Stimulated activated CD4-positive, alpha-beta T cell treated with anti-CD3 and anti-CD28 coated beads, Interleukin-12 subunit alpha, Interleukin-12 subunit beta, amount 100 ng/mL, for 4 hours (primary cell): ENCODE measurements at places on chromosomes 7 and 10.

DNA sequence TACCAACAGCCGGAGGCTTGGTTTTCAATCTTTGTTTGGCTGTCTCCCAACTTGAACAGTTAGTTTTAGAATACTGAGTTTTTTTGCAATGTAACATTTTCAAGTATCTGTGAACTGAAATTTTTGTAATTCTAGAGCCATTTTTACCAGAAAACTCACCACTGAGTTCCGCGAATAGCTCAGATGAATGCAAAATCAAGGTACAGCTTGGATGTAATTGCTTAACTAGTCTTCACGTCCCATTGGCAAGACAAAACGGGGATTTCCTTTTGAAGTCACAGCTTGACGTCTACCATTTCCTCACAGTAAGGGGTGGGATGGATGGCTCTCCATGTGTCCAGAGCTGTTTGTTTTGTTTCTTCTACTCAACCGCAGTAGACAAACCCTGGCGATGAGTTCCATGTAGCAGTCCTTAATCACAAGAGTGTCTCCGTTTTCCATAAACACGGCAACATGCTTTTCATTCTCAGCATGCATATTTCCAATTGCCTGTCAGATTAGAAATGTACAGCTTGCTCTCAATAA lies 55.8 kb upstream of the FGFR2 start:
- DNase-seq, result no peak

DNA sequence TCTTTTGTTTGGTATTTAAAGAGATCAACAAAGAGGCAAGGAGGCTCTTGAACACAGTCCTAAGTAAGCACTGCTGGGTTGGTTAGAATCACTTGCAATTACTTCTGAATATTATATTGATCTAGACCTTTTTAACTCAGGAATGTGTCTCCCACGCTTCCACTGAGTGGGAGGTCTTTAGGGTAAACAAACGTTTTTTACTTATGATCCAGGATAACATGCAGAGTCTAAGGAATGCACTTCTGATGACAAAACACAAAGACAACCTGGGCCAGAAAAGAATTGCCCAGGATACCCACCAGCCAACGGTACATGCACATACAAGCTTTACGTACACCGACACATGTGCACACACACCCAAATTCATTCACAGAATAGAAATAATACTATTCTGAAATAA lies 626.9 kb downstream of the PARD3 start:
- no peak for DNase-seq

- DNase-seq, result no peak
These were observed 64.9 kb upstream of the MYO3A start for GRCh38 chr10:25869067-25869591.

DNA sequence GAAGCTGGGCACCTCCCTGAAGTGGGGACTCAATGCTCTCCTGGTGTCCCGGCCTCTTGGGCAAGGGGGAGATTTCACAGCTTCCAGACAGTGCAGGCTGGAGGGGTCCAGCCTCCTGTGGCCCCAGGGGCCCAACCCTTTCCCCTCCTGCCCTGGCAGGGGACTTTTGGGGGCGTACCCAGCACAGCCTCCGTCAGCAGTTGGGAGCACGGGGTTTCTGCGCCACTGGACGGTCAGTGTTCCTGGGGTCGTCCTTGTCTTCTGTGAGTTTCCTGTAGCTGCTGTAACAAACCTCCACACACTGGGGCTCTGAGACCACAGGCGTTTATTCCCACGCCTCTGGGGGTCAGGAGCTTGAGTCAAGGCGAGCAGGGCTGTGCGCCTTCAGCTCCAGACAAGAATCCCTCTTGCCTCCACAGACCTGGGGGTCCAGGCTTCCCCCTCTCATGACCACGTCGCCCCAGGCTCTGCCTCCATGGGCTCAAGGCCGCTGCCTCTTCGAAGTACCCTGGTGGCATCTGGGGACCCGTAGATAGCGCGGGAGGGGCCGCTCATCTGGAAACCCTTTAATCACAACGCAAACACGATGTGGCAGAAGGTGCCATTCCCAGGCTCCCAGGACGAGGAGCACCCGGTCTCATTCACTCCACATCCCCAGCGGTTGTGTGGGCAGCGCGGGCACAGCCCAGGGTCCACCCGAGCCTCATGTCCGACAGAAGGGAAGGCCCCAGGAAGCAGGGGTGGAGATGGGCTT lies 14.0 kb downstream of the PWWP2B start:
- no peak for DNase-seq

DNA sequence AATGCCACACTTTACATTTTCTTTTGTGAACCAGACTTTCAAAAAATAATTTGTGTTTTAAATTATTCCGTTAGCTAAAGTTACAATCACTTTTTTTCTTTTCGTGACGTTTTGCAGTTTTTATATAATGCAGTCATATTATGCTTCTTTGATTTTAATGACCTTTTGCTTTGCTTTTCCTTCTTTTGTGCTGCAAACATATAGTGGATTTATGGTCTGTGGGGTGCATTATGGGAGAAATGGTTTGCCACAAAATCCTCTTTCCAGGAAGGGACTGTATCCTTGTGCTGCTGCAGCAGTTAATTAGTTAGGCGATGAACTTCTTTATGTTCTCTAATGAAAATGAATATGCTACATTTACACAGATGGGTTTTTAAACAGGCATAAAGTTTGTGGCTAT lies 117.4 kb downstream of the MAPK8 start:
- DNase-seq, result no peak

- no peak for DNase-seq
These were observed 278.6 kb downstream of the ARHGAP12 start for GRCh38 chr10:31650010-31650409.

GRCh38 chr7:78828317-78828716 lies 625.1 kb downstream of the MAGI2 start:
- DNase-seq, result no peak

DNA sequence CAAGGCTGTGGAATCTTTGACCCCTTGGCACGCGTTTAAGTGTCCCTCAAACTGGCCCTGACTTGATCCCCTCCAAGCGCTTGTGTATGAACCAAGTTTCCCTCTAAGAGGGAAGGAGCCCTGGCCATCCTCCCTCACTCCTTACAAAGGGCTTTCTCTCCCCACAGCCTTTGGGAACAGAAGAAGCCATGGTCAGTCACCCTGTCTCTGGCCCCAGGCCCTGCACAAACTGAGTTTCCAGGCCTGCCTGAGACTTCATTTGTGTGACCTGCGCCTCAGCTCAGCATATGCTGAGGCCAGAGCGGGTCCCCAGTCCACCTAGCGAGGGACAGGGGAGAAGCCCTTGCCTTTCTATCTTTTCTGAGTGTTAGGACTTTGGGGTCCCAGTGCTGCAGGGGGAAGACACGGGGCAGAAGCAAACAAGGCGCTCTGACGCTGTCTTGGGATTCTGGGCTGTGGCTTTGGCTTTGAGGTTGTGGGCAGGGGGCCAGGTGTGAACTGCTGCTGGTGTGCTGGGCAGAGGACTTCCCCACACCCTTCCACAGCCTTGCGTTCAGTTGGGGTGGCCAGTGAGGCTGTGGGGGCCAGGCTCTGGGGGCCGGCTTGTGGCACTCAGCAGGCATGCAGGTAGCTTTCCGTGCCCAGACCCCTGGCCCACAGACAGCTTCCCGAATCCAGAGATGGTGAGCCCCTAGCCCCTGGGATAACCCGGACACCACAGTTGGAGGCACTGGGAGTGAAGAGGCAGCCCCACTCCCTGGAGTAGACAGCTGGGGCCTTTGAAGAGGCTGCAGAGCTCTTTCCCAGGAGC lies 1.5 kb downstream of the RET start:
- DNase-seq, result no peak

DNA sequence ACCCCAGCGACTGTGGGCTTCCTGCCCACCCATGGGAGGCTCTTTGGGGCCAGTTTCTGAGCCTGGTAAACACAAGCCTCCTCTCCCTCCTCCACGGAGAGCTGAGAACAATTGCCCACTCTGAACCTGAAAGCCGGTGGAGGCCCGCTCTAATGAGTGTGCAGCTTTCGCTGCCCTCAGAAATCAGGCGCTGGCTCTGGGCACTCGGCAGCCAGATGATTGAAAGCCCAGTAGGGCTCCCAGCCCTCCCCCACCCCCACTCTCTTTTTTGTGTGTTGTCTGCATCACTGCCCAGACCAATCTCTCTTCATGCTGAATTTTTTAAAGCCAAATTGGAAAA lies 438.9 kb downstream of the RPS24 start:
- DNase-seq, result no peak

DNA sequence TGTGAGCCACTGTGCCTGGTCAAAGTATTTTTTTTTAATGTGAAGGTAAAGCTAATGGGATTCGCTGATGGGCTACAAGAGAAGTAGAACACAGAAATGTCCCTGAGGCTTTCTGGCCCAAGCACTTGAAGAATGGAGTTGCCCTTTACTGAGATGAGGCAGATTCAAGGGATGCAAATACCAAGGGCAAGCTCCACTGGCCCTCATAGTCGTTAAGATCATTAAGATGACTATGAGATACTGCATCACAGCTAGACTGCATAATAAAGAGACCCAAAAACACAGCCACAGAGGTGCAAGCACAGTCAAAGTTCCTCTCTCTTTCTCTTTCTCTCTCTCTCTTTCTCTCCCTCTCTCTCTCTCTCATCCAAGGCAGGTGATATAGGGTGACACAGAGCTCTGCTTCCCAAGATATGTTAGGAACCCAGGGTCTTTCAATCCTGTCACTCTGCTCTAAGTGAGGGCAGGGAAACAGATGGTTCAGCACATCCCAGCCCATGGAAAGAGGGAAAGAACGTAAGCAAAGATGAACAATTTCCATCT lies 117.4 kb downstream of the SFMBT2 start:
- DNase-seq, result no peak

- no peak for DNase-seq
These were observed 4.7 kb upstream of the SLC18A3 start for GRCh38 chr10:49605216-49605938.

DNA sequence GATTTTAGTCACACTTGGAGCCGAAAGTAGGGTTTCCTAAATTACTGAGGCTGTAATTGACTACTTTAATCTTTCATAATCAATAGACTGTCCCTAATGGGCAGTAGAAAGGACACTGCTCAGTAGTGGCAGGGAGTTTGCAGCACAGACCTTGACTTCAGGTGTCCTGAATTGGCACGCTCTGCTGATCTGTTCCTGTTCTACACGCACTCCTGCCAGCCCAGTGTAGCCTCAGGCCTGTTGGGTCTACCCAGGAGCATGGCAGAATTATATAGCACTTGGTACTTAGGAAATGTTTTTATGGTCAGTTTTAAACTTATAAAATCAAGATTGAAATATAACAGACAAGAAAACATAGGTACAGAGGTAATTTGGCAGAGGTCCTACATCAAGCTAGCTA lies 9.0 kb downstream of the EIF4H start:
- DNase-seq, result no peak

GRCh38 chr10:109912335-109913281 lies 10.7 kb downstream of the XPNPEP1 start:
- DNase-seq, result no peak
